ENCODE measurements at places on chromosomes 7 and 10.

DNA sequence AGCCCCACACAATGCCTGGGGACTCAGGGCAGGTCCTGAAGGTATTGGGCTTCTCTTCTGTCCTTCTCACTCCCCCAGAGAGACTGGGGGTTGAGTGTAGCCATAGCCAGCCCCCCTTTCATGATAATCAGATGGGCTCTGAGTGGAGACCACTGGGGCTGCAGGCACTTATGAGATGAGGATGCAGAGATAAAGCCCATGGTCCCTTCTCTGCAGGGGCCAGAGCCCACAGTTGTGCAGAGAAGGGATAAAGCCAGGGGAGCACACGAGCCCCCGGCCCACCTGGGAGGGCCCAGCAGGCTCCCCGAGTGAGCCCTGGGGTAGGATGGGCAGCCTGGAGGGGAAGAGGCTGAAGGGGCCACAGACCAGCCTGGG, 96.2 kb downstream of the BMS1 start:
- DNase-seq: no peak

DNA sequence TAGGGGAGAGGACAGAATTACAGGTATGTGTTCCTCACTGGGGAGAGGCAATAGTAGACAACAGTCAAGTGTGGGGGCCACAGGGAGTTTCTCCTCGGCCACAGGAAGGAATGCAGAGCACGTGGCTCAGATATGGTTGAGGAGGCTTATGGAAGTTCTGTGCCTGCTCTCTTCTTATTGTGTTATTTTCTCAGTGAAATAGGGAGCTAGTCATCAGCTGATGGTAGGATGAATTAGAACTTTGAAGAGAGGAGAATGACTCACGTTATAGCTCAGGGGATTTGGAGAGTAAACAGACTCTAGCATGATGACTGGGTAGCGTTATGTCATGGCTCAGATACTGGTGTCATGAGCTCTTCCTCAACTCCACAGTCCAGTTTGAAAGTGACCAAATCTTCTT, 308.3 kb upstream of the IGFBP3 start:
- DNase-seq: no peak

DNA sequence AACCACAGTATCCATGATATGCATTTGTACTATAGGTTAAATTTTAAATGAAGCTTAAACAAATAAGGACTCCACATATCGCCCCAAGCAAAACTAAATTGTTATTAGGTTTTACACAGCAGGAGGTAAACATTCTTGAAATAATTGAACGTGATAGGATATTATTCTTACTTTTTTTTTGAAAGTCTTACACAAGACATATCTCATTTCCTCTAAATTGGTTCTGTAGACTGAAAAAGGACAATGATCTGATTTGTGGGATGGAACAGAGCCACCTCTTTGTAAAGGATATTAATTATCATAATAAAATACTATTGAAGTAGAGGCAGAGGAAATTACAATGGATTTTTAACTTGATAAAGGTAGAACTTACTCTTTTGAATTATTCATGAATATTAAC, 155.1 kb upstream of the SEMA3D start:
- no peak for DNase-seq

DNA sequence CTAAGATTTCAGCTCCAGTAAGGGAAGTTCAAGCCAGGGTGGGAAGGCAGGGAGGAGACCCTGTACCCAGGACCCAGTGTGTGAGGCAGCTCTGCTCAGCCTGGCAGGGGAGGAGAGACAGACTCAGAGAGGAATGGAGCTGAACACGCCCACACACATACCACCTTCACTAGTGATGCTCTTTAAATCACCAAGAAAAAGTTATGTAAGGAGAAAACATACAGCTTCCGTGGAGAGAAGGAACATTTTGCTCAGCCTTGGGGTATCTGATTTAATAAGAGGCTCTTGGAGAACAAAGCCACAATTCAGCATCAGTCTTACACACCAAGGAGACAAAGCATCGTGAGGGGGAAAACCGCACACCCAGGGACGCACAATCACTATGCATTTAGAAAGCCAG, 62.9 kb downstream of the PRKAG2 start:
- DNase-seq: no peak

- DNase-seq: no peak
Measured at GRCh38 chr7:51328351-51328801, 11.8 kb upstream of the COBL start.

- no peak for DNase-seq
Measured at GRCh38 chr10:63344269-63344668, 121.5 kb downstream of the JMJD1C start.

DNA sequence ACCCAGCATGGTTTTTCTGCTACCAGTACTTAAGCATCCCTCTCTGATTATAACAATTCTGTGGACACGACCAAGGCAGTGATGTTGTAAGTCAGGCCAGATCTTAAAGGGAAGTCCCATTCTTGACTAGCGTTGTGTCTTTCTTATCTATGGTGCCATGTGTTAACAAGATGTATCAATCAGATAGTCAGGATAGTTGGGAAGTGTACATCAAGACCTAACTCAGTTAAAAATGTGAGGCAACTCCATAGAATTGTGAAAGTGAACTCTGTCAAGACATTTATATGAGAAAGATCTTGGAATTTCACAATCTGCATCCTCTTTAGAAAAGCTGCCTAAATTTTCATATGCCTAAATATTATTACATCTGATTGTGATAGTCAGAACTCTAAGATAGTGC, 341.7 kb upstream of the SEMA3D start:
- DNase-seq: peak; percentile 64

DNA sequence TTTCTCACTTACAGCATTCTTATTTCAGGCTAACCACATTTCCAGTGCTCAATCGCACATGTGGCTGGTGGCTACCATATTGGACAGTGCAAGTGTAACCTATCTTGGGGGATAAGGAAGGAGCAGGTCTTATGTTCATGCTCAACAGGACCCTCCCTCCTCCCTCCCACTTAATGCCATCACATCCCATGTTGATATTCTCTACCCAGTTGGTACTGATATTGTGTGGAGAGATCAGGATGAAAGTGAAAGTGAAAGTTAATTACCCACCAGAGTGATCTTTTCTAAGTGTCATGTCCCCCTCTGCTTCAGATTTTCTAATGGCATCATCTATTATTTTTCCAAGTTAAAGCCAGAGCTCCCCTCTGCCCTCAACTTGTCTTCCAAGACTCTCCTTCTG, 91.6 kb downstream of the BMPER start:
- DNase-seq: no peak

GRCh38 chr10:126468876-126469643, 80.8 kb upstream of the ADAM12 start:
- DNase-seq: peak; percentile 14

DNA sequence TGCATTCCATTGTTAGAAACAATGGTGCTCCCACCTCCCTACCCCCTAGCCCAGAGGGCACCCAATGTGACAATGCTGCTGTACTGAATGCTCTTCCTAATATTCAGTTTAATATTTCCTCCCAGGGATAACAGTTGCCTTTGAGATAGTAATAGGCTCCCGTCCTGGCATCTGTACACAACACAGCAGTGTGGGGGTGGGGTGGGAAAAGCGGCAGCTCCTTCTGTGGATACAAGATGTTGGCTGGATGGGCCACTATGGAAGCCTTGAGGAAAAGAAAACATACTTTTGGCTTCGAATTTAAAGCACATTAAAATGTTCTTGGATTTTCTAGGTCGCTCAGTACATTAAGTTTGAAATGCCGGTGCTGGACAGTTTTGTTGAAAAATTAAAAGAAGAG, 9.2 kb upstream of the ZNF22 start:
- DNase-seq: no peak

GRCh38 chr10:86319676-86320075, 46.9 kb downstream of the GRID1 start:
- no peak for DNase-seq

DNA sequence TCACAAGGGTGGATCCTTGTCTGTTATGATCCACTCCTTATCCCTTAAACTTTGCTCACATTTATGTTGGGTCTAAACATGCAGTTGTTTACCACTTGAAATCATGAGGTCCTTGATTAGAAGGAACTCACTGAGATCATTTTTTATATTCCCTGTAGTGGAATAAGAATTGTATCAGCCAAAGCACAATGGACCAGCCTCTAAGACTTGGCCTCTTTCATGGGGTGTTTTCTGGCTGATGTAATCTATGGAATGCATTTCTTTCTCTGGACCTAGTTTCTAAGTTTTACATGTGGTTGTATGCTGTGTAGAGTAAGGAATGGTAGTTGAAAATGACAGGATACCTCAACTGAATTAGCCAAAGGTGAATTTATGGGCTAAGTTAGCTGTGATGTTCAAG, 376.6 kb downstream of the SORCS3 start:
- DNase-seq: no peak

GRCh38 chr7:64628721-64629120, 37.2 kb upstream of the ZNF107 start:
- peak; percentile 26 for DNase-seq

DNA sequence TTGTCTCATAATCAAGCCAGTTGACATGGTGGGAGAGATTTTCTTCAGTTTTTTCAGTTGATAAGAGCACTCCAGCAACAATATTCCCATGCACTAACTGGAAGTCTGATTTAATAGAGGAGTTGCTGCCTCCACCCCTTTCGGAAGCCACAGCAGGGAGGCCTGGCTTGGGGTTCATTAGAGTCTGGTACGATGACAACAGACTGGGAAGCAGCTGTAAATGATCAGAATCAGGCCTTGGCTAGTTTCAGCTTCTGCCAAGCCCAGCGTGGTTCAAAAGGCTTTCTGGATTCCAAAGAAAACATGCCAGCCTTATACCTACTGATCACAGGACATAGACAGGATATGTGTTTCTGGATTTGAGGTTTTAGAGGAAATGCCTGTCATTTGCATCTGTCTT, 274.0 kb downstream of the CSTF2T start:
- no peak for DNase-seq

GRCh38 chr7:52726986-52727385, 308.4 kb upstream of the POM121L12 start:
- no peak for DNase-seq

DNA sequence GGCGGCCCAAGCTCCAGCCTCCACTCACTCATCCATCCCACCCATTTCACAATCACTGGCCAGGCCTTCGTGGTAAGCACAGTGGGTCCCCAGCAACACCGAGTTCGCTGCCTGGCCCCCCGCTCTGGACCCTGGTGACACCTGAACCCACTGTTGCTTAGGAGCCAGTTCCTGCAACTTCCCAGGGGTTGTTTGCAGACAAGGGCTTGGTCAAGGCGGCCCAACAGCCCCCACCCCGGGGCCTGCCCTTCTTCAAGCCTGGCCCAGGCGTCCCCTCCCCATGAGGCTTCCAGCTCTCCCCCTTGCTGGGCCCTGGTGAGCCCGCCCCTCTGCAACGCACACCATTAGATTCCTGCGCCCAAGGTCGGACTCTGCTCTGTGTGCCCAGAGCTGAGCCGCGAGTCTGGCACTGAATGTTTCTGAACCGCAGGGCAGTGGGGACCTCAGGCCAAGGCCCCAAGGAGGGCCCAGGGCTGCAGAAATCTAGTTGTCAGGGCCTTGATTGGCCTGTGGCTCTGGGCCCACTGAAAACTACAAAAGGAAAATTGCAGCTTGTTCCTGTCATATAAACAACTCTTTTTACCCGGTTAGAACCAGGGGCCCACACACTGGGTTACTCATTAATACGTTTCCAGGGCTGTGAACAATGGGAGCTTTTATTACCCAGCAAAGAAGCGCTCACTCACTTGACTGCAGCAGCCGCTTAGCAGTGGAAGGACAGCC, 2.1 kb upstream of the COX19 start:
- no peak for DNase-seq

DNA sequence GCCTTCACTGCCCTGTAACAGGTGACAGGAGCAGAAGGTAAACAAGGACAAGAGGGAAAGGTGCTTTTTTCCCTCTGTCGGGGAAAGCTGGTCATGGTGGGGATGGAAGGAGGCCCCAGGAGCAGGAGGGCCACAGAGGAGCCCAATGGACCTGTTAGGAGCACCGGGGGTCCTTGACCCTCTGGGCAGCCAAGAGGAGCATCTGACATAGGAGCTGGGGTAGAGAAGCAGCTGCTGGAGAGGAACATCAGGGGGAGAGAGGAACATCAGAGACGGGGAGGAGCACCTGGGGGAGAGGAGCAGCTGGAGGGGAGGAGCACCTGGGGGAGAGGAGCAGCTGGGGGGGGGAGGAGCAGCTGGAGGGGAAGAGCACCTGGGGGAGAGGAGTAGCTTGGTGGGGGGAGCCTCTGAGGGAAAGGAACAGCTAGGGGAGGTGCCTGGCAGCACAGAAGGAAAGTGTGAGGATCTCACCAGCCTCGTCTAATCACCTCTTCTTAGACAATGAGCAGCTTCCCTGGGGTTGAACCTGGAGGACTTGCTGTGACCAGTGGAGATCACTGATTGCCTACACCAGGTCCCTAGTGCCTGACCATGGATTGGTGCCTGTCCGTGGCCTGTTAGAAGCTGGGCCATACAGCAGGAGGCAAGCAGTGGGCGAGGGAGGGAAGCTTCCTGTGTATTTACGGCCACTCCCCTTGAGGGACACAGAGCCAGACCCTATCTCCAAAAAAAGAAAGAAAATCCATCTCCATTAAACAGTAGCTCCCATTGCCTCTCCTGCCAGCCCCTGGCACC, 37.6 kb downstream of the JAKMIP3 start:
- DNase-seq: no peak

GRCh38 chr10:30704026-30704600, 74.6 kb upstream of the LYZL2 start:
- no peak for DNase-seq

DNA sequence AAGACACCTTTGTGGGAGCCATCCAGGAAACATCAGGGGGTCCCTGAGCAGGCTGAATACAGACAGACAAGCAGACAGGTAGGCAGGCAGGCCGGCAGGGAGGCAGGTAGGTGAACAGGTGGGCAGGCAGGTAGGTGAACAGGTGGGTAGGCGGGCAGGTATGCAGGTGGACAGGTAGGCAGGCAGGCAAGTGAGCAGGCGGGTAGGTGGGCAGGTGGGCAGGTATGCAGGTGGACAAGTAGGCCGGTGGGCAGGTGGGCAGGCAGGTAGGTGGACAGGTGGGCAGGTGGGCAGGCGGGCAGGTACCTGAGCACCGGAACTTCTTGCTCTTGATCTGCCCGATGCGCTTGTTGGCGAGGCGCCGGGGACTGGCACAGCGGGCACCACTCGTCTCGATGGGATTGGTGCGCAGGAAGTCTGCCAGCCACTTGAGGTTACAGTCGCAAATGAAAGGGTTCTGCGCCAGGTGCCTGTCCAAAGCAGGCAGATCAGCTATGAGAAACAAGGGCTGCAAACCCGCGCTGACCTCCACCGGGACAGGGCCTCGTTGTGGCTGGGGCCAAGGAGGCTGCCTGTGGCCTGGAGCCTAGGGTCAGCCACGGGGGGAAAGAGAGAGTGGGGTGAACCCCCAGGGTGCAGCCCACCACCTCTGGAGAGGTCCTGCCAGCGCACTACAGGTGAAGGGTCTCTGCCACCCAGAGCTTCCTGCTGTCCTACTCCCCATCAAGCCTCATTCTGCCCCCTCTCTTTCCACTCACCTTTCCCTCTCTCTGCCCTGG, 136.9 kb downstream of the SLIT1 start:
- DNase-seq: no peak

Measured in hematopoietic multipotent progenitor cell treated with erythropoietin and hydrocortisone succinate and interleukin-3 and kit ligand, for 4 days (in vitro differentiated cells).